Dermis blood vessel endothelial cell (primary cell): ENCODE measurements at places on chromosomes 12 and 14.

DNA sequence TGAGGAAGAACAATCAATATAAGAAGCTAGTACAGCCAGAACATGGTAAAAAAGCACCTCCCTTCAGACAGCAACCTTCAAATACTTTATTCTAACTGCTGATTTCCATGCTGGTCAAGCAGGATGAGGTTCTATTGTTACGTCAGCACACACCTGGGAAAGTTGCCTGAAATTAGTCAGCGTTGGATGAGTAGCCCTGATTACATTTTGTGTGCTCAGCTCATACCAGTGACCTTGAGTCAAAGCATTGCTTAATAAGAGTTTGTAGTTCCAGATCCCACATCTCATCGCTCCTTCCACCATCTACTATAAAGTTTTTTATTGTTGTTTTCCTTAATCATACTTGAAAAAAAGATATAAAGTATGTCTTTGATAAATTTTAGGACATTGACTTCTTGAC lies 361.5 kb downstream of the EGLN3 start:
- peak; percentile 17 for DNase-seq

DNA sequence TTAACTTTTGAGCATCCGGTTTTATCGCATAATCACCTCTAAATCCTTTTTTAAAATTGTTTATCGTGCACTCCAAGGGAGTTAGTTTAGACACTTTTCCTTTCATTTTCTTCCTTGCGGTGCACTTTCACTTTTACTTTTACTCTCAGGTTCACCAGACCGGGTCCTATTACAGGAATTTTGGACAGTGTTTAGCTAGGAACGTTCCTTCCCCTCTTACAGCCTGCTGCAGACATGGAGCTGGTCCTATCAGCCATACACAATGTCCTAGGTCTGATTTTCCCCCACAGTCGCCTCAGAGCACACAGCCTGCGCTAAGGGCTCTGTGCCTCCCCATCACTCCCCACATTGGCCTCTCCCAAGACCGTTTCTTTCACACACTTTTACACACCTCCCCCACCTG lies 103.9 kb downstream of the ALG10 start:
- no peak for DNase-seq

- DNase-seq = peak; percentile 24
Measured at GRCh38 chr12:14514154-14514842, 53.4 kb downstream of the PLBD1 start.

- no peak for DNase-seq
Measured at GRCh38 chr12:28817524-28817923, 331.6 kb upstream of the FAR2 start.

GRCh38 chr12:47920913-47921312 lies 16.1 kb upstream of the VDR start:
- no peak for DNase-seq

- DNase-seq = peak; percentile 79
Measured at GRCh38 chr14:103562179-103562428, 353 bp downstream of the BAG5 start.

GRCh38 chr12:21906919-21907493 lies 34.2 kb downstream of the ABCC9 start:
- DNase-seq = no peak

DNA sequence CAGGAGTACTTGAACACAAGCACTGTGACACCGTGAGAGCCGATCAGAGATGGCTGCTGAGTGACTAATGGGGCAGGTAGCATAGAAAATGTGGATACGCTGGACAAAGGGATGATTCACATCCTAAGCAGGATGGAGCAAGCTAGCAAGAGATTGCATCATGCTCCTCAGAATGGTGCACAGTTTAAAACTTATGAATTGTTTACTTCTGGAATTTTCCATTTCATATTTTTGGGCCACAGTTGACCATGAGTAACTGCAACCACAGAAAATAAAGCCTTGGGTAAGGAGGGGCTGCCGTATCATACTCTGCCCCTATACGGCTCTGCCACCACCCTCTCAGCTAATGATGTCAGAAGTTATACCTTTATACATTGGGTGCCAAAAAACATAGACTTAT lies 23.3 kb upstream of the MARK3 start:
- peak; percentile 96 for DNase-seq

- DNase-seq = no peak
Measured at GRCh38 chr12:55713721-55714120, 2.1 kb upstream of the BLOC1S1 start.

GRCh38 chr12:116624516-116624915 lies 65.3 kb downstream of the MAP1LC3B2 start:
- DNase-seq = no peak

- no peak for DNase-seq
Measured at GRCh38 chr14:57174466-57174865, 94.2 kb downstream of the EXOC5 start.

DNA sequence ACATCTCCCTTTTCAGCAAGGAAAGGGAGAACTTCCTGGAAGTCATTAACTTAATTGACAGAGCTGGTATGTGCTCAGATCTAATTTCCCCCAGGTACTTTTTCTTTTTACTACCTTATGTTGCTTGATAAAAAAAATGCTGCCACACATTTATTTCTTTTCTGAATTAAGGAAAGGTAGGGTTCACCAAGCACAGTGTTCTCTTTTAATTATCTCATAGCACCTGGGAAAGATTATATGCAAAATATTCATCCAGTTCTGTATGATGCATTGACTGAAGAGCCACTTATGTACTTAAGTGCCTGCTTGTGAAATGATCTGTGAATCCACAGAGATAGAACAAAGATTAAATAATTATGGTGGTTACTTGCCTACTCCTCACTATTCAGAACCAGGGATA lies 25.1 kb downstream of the KCNC2 start:
- no peak for DNase-seq

DNA sequence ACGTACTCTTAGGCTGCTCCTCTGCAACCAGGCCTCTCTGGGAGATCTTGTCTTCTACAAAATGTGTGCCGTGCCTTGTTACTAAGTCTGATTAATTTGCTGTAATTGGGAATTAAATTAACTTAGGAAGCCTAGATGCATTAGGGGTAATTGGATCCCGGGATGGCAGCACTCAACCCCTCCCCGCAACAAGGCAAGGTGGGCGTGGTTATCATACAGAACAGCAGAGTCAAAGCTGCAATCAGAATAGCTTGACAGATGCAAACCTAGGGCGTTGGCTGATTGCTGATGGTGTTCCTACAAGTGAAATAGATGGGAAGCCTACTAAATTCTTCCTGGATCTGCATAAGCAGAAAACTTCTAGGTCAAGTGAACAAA lies 34.5 kb upstream of the NFYB start:
- DNase-seq = no peak

GRCh38 chr12:68406134-68406576 lies 74.0 kb upstream of the MDM1 start:
- peak; percentile 96 for DNase-seq

DNA sequence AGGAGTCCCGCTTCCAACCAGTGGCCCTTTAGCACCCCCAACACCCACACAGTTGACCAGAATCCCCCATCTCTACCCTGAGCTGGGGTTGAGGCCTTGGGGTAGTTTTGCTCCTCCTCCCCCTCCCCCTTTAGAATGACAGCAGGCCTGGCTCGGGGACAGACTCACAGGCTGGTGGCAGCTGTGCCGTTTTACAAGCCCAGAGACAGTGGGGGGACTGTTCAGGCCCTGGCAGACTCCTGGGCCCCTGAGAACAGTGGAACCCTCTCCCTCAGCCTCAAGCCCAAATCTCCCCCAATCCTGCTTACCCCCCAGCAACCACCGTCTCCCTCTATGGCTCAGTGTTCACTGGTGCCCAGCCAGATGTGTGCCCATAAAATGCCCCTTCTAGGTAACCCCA lies 10.1 kb downstream of the TMEM119 start:
- DNase-seq = no peak

DNA sequence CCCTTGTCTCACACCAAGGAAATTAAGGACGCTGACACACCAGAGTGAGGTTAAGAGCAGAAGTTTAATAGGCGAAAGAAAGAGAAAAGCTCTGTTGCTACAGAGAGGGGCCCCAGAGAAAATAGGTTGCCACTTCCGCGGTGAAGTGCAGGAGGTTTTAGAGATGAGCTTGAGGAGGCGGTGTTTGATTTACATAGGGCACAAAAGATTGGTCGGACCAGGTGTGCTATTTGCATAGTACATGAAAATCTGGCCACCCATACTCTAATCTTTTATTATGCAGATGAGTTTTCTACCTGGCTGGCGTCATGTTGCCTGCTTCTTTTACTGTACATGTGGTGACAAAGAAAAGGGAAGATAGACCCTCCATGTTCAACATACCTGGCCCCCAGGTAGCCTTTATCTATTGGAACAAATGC lies 23.3 kb upstream of the MYF6 start:
- no peak for DNase-seq

DNA sequence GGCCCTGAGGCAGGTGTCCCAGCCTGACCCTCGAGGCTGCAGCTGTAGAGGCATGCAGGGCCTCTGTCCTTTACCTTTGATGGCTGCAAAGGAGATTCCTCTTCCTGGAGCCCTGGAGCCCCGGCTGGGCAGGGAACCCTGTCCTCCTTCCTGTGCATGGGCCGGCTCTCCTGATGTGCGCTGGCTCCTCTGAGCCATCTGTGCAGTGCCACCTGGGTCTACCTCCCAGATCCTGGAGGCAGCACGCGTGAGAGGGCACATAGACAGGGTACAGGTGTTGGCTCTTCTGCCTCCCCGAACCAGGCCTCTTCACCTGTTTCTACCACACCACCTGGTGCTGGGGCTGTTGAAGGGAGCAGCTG lies 115.1 kb downstream of the BEGAIN start:
- no peak for DNase-seq

DNA sequence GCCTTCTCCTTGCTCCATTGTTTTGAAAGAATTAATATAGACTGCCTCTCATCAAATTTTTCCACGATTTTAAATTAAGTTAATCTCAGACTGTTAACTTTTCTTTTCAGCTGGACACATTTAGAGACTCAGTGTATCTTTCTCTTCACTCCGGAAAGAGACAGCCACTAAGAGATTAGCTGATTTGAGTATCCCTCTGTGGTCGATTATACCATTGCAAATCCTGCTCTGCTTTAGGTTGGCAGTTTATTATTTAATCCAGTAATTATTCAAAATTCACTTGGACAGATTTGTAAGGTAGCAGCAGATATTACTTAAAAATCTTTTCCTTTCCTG lies 588 bp upstream of the TWF1 start:
- no peak for DNase-seq

DNA sequence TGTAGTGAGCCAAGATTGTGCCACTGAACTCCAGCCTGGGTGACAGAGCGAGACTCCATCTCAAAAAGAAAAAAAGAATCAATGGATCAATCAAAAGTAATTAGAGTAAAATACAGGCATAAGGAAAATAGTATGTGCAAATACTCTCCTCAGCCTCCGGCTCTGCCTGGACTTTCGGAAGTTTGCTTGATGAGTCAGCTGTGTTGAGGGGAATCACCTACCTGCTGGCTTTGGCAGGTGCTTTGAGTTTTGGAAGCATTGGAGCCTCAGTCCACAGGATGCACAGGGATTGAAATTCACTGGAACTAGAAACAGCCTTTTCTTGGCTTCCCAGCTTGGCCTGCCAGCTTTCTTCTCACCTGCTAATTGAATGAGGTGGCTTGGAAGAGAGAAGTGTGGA lies 268.2 kb downstream of the PCNX1 start:
- DNase-seq = no peak

DNA sequence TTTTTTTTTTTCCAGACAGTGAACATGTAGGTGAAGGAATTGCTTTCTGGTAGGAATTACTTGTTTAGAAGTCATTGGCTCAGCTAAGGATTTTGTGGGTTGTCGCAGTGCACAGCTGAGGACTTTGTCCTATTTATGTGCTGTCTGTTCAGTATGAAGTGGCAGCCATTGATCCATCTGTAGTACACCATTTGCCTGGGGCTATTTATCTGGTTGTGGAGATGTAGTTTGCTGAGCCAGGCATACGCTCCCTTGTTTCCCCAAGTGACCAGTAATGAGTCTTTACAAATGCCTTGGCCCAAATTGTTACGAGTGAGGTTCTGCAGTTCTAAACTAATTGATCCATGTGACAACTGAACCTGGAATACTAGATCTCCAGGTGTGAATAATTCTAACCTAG lies 140.1 kb downstream of the NRXN3 start:
- DNase-seq = no peak
